Foreskin keratinocyte (primary cell): ENCODE measurements at places on chromosomes 2 and 18. TPM values are rescaled to one million over a fixed set of nuclear protein-coding genes. Genes with fewer than 3 reads are reported as not detected.

- no peak for DNase-seq
Measured at GRCh38 chr2:237408335-237409000, 5.5 kb downstream of the COL6A3 start.

GRCh38 chr18:31595121-31595771 lies 3.6 kb downstream of the TTR start:
- DNase-seq, result no peak

DNA sequence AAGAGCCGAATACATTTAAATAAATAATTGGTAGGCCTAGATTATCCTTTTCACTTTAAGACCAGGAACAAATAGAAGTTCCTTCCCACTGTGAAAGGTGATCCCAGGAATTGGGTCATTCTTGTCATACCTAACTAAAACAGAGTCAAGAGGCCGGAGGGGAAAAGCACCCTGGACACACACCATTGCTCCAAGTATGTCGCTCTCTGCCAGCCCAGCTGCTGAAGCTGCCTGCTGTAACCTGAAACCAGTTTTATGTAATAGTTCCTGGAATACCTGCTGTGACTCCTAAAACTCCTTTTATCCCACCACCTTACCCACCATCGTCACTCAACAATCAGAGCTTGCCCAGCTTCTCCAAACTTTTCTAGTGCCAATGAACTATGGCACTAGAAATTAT lies 217.1 kb downstream of the PTPRM start:
- DNase-seq, result no peak

GRCh38 chr2:216183462-216183861 lies 74.3 kb downstream of the XRCC5 start:
- DNase-seq, result no peak

DNA sequence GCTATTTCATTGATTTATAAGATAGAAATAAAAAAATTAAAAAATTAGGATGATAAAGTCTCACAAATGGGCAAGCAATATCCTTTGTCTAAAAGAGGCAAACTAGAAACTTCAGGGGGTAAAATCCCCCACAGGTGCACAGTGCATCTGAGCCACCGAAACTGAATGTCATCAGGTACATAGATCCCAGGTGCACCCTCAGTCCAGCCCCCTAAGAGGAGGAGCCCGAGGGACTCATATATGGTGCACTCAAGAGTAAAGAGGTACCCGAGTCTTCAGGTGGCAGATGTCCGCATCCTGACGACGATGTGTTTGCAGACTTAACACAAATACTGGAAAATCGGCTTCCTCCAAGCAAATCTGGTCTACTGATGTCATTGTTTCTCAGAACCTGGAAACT lies 11.3 kb downstream of the QPCT start:
- DNase-seq, result no peak

GRCh38 chr2:195666113-195666712 lies 9.2 kb downstream of the SLC39A10 start:
- no peak for DNase-seq

DNA sequence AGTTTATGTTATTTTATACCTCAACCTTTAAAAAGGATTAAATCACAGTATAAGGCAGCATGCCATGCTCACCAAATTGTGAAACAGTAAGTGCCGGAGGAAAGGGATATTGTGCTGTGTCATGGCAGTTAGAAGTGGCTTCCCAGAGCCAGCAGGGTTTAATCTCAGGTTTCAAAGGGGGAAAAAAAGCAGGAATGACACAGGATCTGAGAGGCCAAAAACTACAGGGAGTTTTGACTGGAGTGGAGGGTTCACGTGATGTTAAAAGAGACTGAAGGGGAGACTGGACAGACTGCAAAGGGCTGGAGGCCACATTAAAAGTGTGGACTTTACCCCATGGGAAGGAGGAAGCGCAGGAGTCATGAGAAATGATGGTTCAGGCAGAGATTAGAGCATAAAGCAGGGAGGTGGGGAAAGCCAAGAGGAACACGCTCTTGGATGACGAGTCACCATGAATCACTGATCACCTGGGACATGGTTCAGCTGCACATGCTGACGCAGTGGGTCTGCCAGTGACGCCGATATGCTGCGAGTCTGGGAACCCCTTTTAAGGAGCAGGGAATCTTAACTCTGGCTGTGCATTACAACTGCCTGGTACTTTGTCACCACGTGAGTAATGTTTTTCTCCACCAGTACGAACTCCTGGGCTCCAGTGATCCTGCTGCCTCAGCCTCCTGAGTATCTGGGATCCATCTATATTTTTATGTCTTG lies 6.1 kb downstream of the CHMP1B start:
- DNase-seq, result peak; percentile 100

- DNase-seq, result no peak
Measured at GRCh38 chr2:212730994-212731393, 192.4 kb upstream of the ERBB4 start.

DNA sequence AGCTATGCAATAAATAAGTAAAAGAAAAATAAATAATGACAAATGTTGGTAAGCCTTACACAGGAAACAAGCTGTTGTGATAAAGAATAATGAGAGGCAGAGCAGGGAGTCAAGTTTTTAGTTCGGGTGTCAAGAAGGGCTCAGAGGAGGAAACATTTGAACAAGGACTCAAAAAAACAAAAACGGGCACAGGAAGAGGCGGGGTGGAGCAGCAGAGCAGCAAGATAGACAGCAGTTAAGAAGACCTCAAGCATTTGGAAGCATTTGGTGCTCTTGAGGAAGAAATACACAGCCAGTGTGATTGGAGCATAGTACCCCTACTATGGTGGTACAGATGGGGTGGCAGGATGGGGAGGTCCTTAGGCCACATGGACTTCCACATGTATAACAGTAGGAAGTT lies 2.8 kb downstream of the TMEM169 start:
- DNase-seq, result no peak

- DNase-seq, result no peak
Measured at GRCh38 chr18:80200932-80201672, 46.2 kb downstream of the PARD6G start.

RESP18 gene
- not detected in 2 replicates for total RNA-seq

GKN1 gene
- 0.41 TPM in 1 of 2 replicates, not detected in the other for total RNA-seq

COLEC12 gene
- total RNA-seq, result not detected in 2 replicates

TNFAIP6 gene
- not detected in 2 replicates for total RNA-seq
